ENCODE measurements at places on chromosomes 7 and 10. TPM values are rescaled to one million over a fixed set of nuclear protein-coding genes. Genes with fewer than 3 reads are reported as not detected.

CALHM3 gene
- total RNA-seq: not detected

NAT16 gene
- not detected for total RNA-seq

SLC13A1 gene
- not detected for total RNA-seq

FOXI2 gene
- not detected for total RNA-seq

EFCAB10 gene
- total RNA-seq: not detected

LMTK2 gene
- total RNA-seq: 7.0 TPM

C10orf53 gene
- total RNA-seq: not detected

PDSS1 gene
- total RNA-seq: 3.7 TPM

EPO gene
- total RNA-seq: not detected

TAC1 gene
- total RNA-seq: not detected

HOXA11 gene
- total RNA-seq: 9.6 TPM

GLI3 gene
- 5.1 TPM for total RNA-seq

Data from smooth muscle cell of bladder (primary cell).